ENCODE measurements at places on chromosomes 2 and 18.

DNA sequence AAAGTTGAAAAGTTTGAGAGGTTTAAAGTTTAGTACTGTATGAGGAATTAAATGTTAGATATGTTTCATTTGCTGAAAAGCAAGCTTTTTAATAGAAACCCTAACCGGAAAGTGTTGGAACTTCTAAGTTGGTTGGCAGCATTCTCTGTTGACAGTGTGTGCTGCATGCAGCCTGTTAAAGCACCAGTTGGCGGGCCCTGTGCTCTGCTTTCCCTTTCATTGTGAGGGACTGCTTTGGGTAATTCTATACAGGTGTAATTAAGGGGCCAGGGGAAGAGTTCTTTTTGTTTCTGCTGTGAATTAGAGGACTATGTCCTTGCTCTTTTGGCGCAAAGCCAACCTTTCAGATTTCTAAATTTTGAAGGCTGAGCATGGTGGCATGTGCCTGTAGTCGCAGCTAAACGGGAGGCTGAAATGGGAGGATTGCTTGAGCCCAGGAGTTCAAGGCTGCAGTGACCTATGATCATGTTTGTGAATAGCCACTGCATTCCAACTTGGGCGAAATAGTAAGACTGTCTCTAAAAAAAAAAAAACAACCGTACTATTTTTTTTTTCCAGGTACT, 20.1 kb downstream of the PLEKHB2 start:
- no peak for DNase-seq

GRCh38 chr2:209938906-209939305, 63.5 kb upstream of the RPE start:
- DNase-seq, result no peak

DNA sequence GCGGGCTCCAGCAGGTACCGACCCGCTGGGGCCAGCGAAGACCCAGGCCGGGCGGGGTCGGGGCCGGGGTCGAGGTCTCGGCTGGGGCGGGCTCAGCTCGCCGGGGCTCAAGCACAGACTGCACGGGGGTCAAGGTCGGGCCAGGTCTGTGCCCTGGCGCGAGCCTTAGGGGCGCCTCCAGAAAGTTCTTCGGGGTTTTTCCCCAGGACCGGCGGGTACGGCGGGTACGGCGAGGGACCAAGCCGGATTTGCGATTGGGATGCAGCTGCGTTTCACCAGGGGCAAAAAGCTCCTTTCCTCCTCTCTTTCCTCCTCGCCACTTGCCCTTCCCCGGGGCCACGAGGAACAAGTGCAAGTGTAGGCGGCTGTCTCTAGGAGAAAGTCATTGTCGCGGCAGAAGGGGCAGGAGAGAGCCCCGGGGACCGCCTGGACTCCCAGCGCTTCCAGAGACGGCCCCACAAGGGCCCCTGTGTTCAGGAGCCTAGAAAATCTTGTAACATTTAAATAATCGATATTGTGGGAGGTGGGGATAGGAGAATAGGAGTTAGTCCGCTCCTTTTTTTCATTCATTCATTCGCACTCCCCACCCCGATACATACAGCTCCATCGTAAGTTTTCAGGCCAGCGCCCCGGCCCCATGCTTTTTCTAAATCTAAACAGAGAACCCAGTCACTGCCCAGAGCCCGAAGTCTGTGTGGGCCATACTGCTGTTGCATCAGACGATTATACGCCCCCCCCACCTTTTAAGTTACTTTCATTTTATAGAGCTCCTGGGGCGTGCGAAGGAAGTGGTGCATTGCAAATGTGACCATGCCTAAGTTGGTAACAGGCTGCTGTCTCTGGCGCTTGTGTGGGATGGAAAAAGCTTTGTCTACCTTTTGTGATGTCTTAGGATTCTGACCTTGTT, 679 bp downstream of the PMAIP1 start:
- DNase-seq, result no peak

DNA sequence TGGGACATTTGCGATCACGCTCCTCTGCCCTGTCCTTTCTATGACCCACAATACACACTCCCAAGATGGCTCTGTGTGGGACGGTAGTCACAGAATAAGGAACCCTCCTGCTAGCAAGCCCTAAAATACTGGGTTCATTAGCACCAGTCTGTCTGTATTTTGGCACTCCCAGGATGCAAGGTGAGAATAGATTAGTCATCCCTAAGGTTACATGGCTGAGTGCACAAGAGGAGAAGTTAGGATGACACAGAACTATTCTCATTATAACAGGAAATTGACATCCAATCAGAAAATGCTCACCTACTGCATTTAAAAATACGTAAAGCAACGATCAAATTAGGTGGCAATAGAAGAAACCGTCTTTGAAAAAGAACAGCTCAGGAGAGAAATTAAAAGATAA, 590.2 kb downstream of the EPHA4 start:
- no peak for DNase-seq

GRCh38 chr2:124343827-124344498, 318.9 kb downstream of the CNTNAP5 start:
- DNase-seq, result no peak

DNA sequence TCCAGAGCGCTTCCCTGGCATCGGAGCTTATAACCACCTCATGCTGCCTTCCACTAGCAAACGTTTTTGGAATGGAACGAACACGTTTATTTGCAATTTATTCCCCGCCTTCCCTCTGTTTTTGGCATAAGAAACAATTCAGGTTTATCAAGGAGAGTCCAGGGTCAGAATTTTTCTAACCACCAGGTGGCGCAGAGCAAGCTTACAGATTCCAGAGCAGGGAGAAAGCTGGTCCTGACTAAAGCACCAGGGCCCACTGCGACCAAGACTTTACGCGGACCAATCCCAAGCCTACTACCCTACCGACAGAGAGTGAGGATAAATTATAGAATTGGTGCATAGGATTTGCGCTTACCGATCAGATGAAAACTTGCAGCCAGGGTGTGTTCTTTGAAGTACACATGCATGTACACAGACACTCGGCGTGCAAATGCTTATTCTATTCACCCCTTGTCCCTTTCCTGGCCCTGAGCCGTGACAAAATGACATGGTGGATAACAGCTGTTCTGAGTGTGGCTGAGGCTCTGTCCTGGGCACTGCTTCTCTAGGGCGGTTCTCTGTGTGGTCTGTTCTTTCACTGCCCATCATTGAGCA, 34.7 kb downstream of the NAPG start:
- DNase-seq, result no peak

GRCh38 chr2:109654326-109655050, 40.3 kb downstream of the SOWAHC start:
- DNase-seq, result no peak

GRCh38 chr2:30480703-30481322, 33.8 kb downstream of the LCLAT1 start:
- no peak for DNase-seq

DNA sequence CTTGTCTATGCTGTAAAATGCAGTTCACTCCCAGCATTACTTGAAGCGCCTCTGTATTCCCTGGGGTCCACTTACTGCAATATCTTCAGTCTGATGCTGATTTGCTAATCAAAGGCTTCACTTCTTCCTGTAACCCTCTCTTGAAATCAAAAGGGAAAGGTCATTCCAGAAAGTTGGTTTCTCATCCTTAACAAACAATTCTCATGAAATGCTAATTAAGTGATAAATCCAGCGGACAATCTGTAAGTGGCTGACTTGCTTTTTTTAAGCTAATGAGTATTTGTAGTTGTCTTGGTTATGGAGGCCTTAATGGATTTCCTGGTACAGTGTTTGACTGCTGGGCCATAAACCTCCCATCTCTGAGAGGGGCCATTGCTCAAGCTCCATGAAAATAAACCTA, 499.6 kb upstream of the HS6ST1 start:
- no peak for DNase-seq

- no peak for DNase-seq
Observed at GRCh38 chr2:223868005-223868404, 30.6 kb upstream of the AP1S3 start.

GRCh38 chr2:176669398-176670174, 400.3 kb downstream of the MTX2 start:
- DNase-seq, result no peak

DNA sequence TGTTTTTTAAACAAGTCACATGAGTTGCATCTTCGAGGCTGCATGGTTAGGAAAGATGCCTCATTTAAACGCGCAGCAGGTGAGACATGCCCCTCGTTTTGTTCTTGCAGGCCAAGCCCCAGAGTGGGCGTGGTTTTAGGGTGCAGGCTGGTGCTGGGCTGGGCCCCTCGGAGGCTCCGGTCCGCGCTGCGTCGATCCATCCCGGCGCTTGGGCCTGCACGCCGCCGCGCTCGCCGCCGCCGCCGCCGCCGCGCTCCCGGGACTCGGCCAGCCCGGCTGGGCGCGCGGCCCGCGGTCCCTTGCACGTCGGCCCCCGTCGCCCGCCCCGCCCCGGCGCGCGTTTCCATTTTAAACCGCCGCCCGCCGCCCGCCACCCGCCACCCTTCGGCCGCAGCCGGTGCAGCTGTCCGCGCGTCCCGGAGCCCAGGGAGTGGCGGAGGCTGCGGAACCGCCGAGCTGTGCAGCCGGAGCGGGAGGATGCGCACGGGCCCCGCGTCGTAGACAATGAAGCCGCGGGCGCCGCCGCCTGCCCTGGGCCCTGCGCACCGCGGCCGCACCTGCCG, 175.5 kb downstream of the AGAP1 start:
- no peak for DNase-seq

- no peak for DNase-seq
Observed at GRCh38 chr2:228102949-228103348, 78.5 kb downstream of the SPHKAP start.

DNA sequence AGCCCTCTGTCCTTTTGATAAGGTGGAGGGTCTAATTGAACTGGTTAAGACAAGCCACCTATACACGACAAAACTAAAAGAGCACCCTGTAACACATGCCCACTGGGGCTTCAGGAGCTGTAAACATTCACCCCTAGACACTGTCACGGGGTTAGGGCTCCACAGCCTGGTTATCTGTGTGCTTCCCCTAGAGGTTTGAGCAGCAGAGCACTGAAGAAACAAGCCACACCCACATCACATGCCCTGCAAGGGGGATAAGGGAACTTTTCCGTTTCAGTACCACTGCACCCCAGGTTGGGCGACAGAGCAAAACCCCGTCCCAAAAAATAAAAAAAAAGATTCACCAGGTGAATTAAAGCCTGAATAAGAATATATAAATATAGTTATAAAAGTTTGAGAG, 913.7 kb upstream of the ACVR2A start:
- DNase-seq, result no peak

DNA sequence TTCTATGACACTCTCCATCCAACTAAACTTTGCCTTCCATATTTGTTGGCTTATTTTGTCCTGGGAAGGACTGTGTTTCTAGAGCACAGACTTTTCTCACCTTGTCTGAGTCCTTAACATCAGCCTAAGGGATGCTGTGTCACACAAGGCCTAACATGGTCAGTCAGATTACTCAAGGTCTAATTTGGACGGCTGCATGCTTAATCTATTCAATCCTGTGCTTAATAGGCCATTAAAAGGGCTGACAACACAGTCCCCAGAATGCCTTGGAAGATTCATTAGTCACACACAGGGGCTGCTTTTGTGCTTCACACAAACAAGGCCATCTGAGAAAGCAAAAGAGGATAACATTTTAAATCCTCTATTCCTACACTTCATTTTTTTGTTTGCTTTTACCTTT, 84.0 kb downstream of the DYNAP start:
- no peak for DNase-seq

- no peak for DNase-seq
Observed at GRCh38 chr2:209305026-209305425, 118.8 kb upstream of the MAP2 start.

DNA sequence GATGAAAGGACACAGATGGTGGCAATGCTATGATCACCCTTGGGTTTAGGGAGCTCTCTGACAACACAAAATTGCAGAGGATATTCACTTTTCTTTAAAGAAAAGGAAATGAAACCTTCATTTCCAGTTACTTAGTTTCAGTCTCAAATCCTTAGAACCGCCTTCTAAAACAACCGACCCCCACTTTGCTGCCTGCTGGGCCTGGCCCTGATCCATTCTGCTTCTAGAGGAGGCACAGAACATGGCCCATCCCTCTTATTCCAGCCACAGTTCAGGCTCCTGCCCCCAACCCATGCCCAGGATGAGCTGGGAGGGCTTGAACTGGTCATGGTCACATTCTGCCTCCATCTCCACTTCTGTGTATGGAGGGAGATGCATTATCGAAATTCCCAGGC, 311.6 kb downstream of the EN1 start:
- DNase-seq, result no peak

GRCh38 chr2:56315376-56315775, 131.6 kb downstream of the CCDC85A start:
- DNase-seq, result no peak
